Fibroblast of skin of left biceps (primary cell): ENCODE measurements at places on chromosomes 5 and 9.

- no peak for DNase-seq
Observed at GRCh38 chr9:4680750-4681149, 1.4 kb downstream of the CDC37L1 start.

- peak; percentile 28 for DNase-seq
Observed at GRCh38 chr5:103598997-103599566, 36.5 kb upstream of the NUDT12 start.

- peak; percentile 53 for DNase-seq
Observed at GRCh38 chr9:108108852-108109448, 619.4 kb upstream of the KLF4 start.

DNA sequence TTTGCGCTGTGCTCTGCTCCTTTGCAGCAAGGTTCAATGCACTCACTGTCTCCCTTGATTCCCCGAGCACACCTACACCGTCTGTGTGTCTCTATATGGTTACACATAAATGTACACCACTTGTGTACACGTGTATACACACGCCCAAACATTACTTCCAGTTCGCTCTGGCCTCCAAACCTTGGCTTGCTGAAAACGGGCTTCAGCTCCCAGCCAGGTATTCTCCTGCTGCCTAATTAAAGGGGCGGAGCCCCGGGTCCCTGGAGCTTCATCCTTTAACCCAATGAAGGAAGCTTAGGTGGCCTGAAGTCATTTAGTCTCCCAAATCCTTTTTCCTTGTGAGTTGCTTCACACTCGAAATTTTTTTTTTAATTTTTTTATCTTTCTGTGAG is 4.6 kb downstream of the ISL1 start:
- DNase-seq: no peak

DNA sequence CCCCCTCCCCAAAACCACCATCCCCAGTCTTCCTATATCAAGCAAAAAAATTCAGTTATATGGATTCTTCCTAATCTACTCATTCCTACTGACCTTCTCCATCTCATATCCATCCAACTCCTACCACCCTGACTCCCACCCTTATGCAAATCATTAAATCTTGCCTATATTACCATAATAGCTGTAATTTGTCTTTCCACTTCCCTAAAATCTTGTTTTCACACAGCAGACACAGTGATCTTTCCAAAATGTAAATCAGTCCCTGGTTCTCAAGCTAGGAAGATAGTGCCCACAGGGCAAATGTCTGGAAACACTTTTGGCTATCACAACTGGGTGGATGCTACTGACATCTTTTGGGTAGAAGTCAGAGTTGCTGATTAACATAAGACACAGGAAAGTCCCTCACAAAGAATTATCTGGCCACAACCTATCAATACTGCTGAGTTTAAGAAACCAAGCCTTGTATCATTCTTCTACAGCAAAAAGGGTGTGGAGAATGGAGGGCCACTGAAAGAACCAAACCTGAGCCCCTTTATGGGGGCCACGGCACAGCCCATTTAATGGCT is 1.4 kb downstream of the SRA1 start:
- DNase-seq: no peak

DNA sequence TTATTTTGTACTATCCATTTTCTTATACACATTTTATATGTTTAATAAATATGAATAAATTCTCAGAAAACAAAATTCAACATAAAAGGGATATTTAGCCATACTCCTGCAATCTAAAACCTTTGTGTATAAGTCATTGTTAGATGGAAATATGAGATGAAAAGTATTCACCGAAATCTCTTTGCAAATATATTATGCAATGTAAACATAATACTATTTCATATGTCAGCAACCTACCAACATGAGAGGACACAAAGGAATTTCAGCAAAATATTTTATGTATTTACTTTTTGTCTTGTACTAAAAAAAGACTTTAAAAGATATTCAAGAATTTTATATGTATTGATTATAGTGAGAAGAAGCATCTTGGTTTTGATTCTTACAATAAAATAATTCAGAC is 1623.4 kb downstream of the EFNA5 start:
- no peak for DNase-seq

DNA sequence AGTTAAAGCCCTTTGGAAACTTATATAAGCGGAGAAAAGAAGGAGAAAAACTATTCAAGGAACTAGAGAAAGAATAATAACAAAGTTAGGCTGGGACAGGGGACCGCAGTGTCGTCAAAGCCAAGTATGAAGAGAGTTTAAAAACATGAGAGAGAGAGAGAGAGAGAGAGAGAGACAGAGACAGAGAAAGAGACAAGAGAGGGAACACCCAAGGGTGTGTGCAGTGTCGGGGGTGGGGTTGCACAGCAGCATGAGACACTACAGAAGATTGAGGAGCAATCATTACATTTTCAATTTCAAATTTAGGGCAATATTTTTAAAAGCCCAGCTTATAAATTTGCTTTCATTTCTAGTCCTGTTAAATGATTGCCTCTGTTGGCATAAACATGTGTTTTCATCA is 74.3 kb downstream of the NNT start:
- DNase-seq: no peak

GRCh38 chr9:129996161-129996830 is 46.7 kb downstream of the FNBP1 start:
- DNase-seq: no peak

DNA sequence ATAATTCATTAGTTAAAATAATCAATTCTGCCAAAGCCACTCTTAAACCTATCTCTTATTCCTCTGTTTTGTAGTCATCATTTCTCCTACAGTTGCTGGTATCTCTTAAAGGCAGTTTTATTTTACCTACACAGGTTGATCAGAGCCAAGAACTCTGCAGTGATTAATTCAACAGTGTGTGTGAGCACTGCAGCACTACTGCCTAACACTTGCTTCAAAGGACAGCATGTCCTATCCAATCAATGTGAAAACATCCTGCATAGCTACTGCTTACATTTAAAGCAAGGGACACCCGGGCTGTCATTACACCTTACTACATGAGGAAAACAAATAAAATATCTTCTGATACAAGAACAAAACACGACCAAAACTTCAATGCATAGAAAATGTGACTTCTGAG is 45.1 kb upstream of the HK3 start:
- no peak for DNase-seq

GRCh38 chr9:113593682-113594281 is 130.3 kb downstream of the RGS3 start:
- peak; percentile 87 for DNase-seq

DNA sequence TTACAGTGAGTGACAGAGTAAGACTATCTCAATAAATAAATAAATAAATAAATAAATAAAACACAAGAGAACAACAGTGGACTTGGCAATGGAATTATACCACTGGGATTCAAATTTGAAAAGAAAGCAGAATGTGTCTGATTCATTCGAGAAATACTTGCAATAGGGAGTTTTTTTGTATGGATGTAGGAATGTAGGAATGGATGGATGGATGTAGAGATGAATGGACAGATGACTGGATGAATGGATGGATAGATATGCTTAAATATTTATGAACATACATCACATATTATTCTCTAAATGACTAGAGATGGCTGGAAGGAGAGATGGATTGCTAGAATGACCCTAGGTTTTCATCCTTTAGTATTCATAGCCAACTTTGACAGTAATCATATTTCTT is 22.0 kb upstream of the CEMIP2 start:
- no peak for DNase-seq

GRCh38 chr5:128406803-128407202 is 131.2 kb downstream of the FBN2 start:
- DNase-seq: no peak
